ENCODE measurements at places on chromosomes 13 and 19. TPM values are rescaled to one million over a fixed set of nuclear protein-coding genes. Genes with fewer than 3 reads are reported as not detected.

The ZNF625 gene
- 6.7 TPM for total RNA-seq

The FOXA3 gene
- not detected for total RNA-seq

The TYROBP gene
- not detected for total RNA-seq

The MYH14 gene
- 0.13 TPM for total RNA-seq

The TGFBR3L gene
- 1.2 TPM for total RNA-seq

The SLC10A2 gene
- total RNA-seq = not detected

The MISP3 gene
- not detected for total RNA-seq

The RAB3A gene
- 0.88 TPM for total RNA-seq

Data from endothelial cell of umbilical vein (primary cell).